RKO (cell line): ENCODE measurements at places on chromosomes 4 and X.

DNA sequence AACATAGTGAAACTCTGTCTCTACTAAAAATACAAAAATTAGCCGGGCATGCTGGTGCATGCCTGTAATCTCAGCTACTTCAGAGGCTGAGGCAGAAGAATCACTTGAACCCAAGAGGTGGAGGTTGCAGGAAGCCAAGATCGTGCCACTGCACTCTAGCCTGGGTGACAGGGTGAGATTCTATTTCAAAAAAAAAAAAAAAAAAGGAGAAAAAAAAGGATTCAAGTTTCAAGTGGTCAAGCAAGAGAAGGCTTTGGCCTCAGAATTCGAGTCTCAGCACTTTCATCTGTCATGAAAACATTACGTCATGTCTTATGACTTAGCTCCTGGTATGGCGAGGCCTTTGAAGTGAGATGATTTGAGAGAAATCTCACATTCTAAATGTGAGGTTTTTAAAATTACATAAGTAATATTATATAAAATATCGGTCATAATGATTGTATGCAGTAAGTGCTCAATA lies 21.2 kb upstream of the DHRSX start:
- no peak for DNase-seq

DNA sequence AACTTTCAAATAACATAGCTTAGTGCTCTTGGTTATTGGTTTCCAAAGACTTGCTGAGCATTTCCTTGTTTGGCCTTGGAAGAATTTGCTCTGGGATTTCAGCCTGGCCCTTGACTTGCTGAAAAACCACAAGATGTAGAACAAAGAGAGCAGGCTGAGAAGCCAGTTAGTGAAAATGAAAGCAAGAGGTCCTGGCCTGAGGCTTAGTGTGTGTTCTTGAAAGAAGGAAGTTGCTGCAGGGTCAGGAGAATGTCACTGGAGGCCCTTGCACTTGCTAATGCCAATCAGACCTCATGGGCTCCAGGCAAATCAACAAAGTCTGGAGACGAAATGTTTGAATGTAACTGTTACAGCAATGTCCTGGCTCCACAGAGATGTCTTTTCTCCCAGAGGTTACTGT lies 79.4 kb downstream of the SYNPO2 start:
- no peak for DNase-seq

GRCh38 chr4:3405176-3405575 lies 36.6 kb upstream of the HGFAC start:
- DNase-seq, result no peak

DNA sequence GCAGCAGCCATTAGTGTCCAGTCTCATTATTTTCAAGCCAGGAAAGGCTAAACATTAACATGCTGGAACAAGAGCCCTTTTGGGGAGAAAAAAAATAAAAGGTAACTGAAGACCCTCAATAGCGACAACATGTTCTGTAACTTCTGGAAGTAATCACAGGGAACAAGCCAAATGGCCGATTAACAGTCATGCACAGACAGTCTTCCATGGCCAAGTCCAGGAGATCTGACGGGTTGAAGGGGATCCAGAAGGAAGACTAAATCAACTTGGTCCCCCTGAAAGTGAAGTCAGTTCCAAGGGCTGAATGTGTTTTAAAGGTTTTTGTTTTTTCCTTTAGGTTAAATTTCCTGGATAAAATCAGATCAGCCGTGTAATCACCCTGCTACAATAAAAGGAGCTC lies 52.5 kb downstream of the LNX1 start:
- DNase-seq, result no peak

DNA sequence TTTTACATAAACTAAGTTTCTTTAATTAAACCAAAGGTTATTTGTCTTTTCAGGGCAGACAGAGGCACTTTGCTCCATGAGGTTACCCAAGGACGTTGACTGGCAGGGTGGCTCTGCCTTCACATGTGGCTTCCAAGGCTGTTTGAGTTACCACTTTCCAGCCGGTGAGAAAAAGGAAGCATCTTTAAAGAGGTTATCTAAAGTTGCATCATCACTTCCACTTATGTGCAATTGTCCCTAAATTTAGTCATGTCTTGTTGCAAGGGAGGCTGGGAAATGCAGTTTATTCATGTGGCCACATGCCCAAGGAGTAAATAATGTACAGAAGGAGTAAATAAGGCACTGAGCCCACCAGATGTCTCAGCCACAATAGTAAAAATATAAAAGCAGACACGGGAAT lies 29.0 kb upstream of the RAP1GDS1 start:
- peak; percentile 57 for DNase-seq

DNA sequence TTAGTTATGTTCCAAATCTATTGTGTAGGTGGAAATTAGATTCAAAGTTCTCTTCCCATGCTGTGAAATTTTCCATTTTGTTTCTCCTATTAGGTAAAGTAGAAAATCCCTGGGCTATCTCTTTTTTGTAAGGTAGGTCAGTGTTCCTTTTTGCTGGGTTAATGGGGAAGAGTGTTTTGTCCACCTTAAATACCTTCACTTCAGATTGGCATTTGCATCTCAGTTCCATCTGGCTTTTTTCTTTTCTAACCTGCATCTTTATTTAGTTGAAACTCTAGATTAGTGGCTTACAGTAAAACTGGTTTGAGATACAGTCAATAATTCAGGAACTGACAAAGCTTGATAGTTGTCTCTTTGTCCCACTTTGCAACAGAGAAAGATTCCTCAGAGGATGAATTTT lies 1115.8 kb downstream of the PDHA2 start:
- no peak for DNase-seq
